Fibroblast of skin of left biceps (primary cell): ENCODE measurements at places on chromosomes 13 and 19.

DNA sequence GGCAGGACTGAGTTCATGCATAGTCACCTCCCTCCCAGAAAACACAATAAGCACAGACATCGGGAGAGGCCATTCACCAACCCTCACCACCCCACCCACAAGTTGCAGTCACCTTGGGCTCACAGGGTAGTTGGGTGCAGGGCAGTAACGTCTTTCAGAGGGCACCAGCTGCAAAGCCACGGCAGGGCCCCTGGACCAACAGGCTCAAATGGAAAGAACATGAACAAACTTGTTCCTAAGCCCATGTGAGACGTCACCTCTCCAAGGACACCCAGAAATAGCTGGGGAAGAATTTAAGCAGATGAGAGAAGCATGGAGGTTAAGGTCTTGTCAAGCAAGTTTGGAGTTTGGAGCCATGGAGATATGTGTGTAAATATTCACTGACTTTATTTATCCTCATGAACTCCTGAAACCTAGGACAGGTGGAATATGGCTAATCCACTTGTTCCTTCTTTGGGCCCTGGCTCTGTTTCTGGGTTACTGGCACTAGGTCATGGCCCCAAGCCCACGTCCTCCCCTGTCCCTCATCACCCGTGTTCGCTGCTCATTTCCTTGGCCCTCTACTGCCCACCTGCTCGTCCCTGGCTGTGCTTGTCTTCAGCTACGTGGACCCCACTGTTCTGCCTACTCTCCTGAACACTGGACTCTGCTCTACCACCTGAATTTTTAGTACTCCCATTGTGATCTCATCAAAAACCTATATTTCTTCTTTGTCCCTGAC is 40.4 kb downstream of the SACS start:
- DNase-seq: no peak

DNA sequence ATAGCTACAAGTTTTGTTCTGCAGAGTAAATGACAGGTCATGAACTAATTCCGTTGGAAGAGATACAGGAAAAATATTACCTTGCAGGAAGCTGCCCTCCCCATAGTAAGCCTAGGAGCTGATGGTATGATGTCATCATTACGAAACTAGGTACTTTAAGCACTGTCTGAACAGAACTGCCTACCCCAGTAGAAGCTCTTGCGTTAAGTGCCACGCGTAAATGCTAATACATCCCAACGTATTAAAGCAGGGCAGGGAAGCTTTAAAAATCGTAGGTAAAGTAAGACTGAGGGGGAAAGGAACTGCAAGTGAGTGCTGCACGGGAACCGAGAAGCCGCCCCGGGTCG is 572 bp downstream of the UGGT2 start:
- no peak for DNase-seq

DNA sequence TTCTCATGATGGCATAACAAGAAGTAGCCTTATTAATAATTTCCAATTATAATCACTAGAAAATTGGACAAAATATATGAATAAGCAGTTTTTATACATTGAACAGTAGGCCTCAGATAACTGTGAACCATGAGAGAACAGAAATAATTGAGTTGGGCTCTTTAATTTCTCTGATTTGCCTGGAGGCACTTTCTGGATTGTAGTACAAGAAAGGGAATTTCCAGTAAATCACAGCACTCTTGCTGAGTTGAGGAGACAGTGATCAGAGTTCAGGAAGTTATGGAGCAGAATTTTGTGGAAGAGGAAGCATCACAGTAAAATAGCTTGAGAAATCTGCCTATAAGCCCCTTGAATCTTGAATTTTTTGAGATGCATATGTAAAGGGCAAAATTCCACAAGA is 216.2 kb downstream of the MAB21L1 start:
- no peak for DNase-seq

- DNase-seq: no peak
These were observed 228.8 kb upstream of the STARD13 start for GRCh38 chr13:33514362-33514761.

- DNase-seq: no peak
These were observed 15.4 kb downstream of the AP1M1 start for GRCh38 chr19:16213076-16213475.

DNA sequence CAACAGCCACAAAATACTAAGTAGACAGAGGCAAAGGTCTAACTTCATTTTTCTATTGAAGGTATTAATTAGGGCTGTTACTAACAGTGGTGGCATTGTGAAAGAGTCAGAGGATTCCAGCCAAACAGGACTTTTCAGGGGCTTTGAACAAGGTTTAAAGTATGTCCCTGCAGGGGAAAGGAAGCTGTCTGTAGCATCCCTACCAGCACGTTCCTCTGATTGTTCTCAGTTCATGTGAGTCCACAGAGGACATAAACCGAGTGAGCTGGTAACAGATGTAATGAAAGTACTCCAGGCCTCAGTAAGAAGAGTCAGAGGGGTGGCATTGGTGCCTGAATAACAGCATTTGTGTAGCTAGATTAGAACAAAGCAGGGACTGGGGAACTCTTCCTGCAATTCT is 15.3 kb upstream of the SPATA13 start:
- no peak for DNase-seq

DNA sequence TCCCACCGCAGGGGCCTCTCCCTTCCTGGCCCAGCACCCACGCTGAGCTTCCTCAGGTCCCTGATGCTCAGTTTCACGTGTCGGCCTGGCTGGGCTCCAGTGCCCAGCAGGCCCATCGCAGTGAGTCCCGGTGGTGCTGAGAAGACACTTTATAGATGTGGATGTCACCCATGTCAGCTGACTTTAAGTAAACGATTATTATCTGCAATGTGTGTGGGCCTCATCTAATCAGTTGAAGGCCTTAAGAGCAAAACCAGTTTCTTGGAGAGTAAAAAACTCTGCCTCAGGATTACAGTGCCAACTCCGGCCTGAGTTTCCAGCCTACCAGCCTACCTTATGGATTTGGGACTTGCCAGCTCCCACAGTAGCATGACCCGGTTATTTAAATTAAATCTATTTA is 17.3 kb upstream of the SMIM17 start:
- DNase-seq: no peak

- no peak for DNase-seq
These were observed 57.0 kb downstream of the ERCC5 start for GRCh38 chr13:102902789-102903347.

DNA sequence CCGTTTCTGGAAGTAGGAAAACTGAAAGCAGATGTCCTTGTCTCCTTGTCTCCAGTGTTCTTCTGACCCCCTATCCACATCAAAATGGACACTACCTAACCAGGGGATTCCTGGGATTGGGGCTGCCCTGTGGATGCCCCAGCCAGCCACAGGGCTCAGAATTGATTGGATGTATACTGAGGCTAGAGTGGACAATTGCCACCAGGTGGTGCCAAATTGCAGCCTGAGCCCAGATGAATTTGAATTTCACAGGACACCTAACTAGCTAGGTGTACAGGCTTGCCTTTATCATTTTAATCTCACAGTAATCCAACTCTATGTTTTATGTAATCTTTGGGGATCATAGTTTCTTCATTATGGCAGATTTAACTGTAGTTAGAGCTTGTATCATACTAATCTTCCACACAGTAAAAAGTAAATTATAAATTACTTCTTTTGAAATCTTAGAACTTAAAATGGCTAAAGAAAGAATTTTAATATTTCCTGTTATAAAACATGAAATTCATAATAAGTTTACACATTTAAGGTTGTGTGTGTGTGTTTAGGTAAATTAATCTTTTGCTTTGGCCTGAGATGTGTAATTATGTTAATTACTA is 58.0 kb downstream of the PIBF1 start:
- no peak for DNase-seq

GRCh38 chr13:90719461-90719860 is 628.0 kb upstream of the MIR17HG start:
- no peak for DNase-seq

- DNase-seq: no peak
These were observed 16.0 kb downstream of the SSC5D start for GRCh38 chr19:55504252-55504603.

- no peak for DNase-seq
These were observed 945.0 kb upstream of the PCDH20 start for GRCh38 chr13:62360609-62361008.

DNA sequence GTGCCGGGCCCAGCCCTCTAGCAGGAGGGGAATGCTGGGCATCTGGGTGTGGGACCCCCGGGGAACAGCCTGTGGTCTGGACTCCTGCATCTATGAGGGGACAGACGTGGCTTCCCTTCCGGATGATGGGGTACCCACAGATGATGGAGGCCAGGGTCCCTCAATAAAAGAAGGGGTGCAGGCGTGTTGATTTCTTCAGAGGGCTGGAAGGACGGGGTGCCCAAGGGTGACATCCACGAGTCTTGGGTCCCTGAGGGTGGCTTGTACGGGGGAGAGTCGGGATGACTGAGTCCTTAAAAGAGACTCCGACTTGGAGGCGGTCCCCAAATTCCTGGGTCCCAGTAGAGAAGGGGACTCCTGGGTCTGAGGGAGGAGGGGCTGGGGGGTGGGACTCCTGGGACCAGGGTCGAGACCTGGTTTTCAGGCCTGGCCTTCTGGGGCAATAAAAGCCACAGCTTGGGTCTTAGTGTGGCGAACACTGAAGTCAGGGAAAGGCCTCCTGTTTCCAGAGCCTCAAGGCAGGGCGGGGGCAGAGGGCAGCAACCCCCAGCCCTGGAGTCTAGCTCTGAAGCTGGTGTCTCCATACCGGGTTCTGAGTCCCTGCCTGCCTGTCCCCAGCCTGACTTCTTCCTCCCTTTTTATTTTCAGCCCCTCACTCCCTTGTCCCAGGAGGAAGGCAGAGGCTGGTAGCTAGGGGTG is 459 bp upstream of the GRIN2D start:
- no peak for DNase-seq

- DNase-seq: no peak
These were observed 152.2 kb downstream of the TBC1D4 start for GRCh38 chr13:75329723-75330122.

DNA sequence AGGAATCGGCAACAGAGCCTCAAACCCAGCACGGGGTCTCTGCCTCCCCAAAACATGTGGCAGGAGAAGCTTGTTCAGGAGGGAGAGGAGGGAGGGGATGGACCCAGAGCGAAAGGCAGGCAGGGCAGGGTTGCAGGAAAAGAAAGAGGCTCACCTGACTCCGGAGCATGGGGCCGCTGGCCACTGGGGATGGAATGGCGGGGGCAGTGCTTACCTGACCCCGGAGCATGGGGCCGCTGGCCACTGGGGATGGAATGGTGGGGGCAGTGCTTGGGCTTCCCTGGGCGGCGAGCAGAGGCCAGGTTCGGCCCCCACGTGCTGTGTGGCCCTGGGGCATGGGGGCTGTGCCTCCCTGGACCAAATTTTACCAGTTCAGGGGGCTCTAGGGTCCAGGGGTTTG is 13.3 kb upstream of the CELF5 start:
- DNase-seq: no peak

GRCh38 chr13:27077451-27077850 is 94.2 kb downstream of the USP12 start:
- DNase-seq: no peak

DNA sequence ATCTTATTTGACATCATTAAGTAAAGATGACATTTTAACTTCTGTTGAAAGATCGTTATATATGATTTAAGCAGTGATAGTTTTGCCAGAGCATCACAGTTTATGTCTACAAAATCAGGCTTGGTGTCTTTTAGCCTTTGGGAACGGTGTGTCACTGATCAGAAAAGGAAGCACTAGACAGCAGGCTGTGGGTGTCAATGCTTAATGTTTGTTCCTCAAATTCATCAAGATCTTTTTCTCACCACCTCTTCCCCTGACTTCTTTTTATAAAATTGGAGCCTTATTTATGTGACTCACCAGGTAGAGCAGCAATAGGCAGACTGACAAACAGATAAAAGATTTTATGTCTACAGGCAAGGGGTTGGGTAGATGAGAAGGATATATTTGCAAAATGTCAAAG is 1558.5 kb downstream of the EFNB2 start:
- no peak for DNase-seq

DNA sequence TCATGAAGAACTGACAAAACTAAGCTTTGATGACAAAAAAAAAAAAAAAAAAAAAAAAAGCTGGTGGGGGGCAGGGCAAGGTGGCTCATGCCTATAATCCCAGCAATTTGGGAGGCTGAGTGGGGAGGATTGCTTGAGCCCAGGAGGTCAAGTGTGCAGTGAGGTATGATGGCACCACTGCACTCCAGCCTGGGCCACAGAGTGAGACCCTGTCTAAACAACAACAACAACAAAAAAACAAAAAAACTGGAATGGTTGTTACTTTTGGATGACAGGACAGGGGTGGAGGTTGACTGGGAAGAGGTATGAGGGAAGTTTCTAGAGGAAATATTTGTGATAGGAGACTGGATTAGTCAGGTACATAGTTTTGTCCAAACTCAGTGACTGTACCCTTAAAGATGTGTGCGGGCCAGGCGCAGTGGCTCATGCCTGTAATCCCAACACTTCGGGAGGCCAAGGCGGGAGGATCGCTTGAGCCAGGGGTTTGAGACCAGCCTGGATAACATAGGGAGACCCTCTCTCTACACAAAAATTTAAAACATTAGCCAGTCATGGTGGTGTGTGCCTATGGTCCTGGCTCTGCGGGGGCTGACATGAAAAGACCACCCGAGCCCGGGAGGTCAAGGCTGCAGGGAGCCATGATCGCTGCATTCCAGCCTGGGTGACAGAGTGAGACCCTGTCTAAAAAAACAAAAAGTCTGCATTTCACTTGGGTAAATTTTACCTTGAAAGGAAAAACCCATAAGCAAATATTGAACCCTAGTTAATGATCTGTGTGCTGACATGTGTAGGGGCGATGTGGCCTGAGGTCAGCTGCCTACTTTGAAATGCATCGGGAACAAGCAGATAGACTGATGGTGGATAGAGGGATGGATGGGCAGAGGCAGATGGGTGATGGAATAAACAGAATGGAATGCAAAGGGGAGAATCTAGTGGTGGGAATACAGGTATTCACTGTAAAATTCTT is 37.0 kb downstream of the CERS4 start:
- no peak for DNase-seq

DNA sequence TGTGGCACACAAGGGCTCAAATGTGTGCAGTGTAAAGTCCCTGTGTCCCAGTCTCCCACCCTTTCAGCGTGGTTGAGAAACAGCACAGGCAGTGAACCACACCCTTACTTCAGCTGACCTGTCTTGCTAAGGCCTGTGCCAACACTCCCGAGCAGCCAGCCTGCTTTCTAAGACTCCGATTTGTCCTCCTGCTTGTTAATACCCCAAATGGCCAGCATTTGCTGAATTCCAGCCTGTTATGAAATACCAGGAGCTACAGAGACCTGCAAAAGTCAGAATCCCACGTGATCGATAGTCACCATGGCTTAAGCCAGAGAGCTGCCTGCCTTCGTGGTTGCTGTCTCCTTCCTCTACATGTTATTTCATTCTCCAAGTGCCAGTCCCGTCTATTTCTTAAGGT is 200.5 kb downstream of the FGF9 start:
- DNase-seq: no peak
